Left ventricle myocardium inferior (tissue), 1 donor: ENCODE measurements at places on chromosomes 2 and 18.

DNA sequence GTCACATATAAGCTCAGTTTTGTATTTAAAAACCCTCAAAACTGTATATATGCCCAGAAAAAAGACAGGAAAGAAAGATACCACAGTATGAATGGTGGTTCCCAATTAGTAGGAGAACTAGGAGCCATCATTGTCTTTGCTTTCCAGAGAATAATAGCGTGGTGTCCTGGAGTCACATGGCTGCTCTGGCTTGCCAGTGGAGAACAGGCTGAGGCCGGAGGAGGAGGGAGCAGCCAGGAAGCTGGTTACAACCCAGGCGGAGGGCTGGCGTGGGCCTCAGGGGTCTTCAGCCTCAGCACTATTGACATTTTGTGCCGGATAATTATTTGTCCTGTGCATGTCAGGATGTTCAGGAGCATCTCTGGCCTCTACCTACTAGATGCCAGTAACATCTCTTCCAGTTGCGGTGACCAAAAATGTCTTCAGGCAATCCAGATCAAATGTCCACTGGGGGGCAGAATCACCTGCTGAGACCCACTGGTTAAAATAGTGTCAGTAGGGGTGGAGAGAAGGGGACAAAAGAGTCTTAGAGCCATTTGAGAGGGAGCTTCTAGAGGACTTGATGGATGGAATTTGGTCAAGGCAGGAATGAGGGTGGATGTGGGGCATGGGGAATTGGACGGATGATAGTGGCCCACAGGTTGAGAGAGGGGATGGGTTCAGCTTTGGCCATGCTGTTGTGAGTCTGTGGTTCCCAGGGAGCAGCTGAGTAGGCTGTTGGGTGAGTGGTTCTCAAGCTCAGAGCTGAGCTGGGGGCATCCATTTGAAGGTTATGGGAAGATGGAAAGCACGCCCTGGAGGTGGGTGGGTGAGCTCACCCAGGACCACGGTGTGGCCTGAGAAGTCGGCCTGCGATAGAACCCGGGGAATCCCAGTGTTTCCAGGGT is 144.9 kb downstream of the AGAP1 start:
- H3K4me1 ChIP-seq = peaks cover 55% of the 10 kb centered on the region
- no peaks in the 10 kb centered on the region for H3K36me3 ChIP-seq
- H3K27me3 ChIP-seq = no peaks in the 10 kb centered on the region
- H3K4me3 ChIP-seq = no peak overlapping the region

DNA sequence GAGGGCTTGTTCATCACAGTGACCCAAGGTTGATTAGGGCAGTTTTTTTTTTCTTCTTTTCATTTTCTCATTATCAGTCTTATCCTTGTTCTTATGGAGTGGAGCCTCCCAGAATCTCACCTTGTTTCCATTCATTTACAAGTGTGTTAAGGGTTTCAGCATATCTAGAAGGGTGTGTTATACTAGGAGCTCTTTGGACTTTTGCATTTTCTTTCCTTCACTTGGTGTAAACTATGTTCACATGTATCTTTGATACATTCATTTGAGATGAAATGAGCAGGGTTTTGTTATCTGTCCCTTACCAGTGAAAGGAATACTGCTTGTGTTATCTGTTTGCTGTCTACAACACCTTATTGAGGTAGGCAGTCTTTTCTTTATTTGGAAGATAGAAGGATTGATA is 96.7 kb downstream of the WDR7 start:
- peaks cover 31% of the 10 kb centered on the region for H3K4me1 ChIP-seq
- no peak overlapping the region for H3K27ac ChIP-seq
- no peak overlapping the region for H3K4me3 ChIP-seq

GRCh38 chr2:239274391-239275043 is 126.3 kb downstream of the HDAC4 start:
- no peak for DNase-seq
- no peaks in the 10 kb centered on the region for H3K27me3 ChIP-seq
- no peaks in the 10 kb centered on the region for H3K36me3 ChIP-seq
- H3K4me3 ChIP-seq = peak overlapping the region; percentile 49

DNA sequence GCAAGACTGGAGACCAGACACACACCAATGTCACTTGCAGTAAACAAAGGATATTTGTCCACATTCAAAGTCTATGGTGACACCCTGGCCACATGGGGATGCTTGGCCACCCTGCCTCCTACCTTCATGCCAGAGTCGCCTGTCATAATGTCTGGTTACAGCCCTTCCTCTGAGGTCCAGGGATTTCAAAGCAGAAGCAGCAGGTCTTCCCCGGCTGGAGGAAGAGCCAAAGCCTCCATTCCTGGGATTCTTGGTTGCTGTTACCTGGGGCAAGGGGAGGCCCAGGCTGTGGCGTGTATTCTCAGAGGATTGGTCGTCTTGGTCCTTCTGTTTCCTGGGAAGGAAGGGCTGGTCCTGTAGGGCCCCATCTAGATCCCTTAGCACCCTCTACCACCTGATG is 2.3 kb upstream of the ALPP start:
- H3K27ac ChIP-seq = no peak overlapping the region
- H3K36me3 ChIP-seq = no peaks in the 10 kb centered on the region
- DNase-seq = no peak
- no peaks in the 10 kb centered on the region for H3K4me1 ChIP-seq

GRCh38 chr18:68445136-68445535 is 269.8 kb downstream of the TMX3 start:
- no peaks in the 10 kb centered on the region for H3K4me1 ChIP-seq
- no peaks in the 10 kb centered on the region for H3K36me3 ChIP-seq
- H3K27me3 ChIP-seq = no peaks in the 10 kb centered on the region
- H3K4me3 ChIP-seq = no peak overlapping the region

GRCh38 chr2:224407241-224407701 is 5.4 kb upstream of the FAM124B start:
- H3K4me1 ChIP-seq = peaks cover 23% of the 10 kb centered on the region
- H3K27ac ChIP-seq = peak overlapping the region; percentile 64
- no peaks in the 10 kb centered on the region for H3K27me3 ChIP-seq
- H3K4me3 ChIP-seq = no peak overlapping the region

GRCh38 chr18:498931-499775 is 1.3 kb downstream of the COLEC12 start:
- H3K4me1 ChIP-seq = peaks cover 22% of the 10 kb centered on the region
- DNase-seq = no peak
- peak overlapping the region; percentile 3 for H3K27ac ChIP-seq
- H3K4me3 ChIP-seq = peak overlapping the region; percentile 61

- peak overlapping the region; percentile 66 for H3K27ac ChIP-seq
- peak overlapping the region; percentile 38 for H3K4me3 ChIP-seq
- no peaks in the 10 kb centered on the region for H3K36me3 ChIP-seq
- H3K4me1 ChIP-seq = peaks cover 82% of the 10 kb centered on the region
These were observed 159.3 kb upstream of the STK17B start for GRCh38 chr2:196330645-196331044.

DNA sequence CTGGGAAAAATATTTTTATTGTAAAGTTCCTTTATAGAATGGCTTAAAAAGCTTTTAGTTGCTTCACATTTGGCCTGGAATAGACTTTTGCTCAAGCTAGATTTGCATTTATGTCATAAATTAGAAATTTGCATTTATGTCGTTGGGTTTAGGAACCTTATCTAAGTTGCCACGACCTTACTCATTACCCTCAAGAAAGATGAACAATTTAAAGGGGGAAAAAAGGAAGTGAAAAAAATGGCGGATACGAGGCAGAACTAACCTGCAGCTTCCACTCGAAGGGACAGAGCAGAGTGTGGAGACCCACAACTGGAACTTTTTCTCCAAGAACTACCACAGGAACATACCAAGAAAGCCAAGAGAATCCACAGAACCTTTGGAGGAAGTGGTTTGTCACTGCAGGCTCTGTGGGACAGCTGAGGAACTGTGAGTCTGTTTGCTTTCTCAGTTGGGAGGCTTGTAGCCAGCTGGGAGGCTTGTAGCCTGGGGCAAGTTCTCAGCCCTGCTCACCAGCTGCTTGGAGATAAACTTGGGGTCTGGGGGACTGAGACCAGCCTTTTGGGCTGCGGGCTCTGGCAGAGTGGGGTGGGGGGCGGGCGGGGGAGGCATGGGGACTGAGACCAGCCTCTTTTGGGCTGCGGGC is 349.9 kb upstream of the MEIS1 start:
- no peak overlapping the region for H3K27ac ChIP-seq
- H3K36me3 ChIP-seq = no peaks in the 10 kb centered on the region
- H3K27me3 ChIP-seq = peaks cover 43% of the 10 kb centered on the region

- no peaks in the 10 kb centered on the region for H3K36me3 ChIP-seq
- no peaks in the 10 kb centered on the region for H3K27me3 ChIP-seq
- no peak for DNase-seq
- H3K27ac ChIP-seq = no peak overlapping the region
- no peak overlapping the region for H3K4me3 ChIP-seq
These were observed 217.9 kb upstream of the PID1 start for GRCh38 chr2:229489016-229489415.

GRCh38 chr2:78476619-78477229 is 548.8 kb upstream of the REG3G start:
- H3K27me3 ChIP-seq = no peaks in the 10 kb centered on the region
- no peaks in the 10 kb centered on the region for H3K4me1 ChIP-seq
- H3K36me3 ChIP-seq = no peaks in the 10 kb centered on the region
- no peak overlapping the region for H3K4me3 ChIP-seq

GRCh38 chr2:110877031-110877827 is 144.9 kb downstream of the ACOXL start:
- H3K27me3 ChIP-seq = peaks cover 20% of the 10 kb centered on the region
- no peak overlapping the region for H3K4me3 ChIP-seq
- DNase-seq = no peak
- H3K4me1 ChIP-seq = no peaks in the 10 kb centered on the region
- no peaks in the 10 kb centered on the region for H3K36me3 ChIP-seq
- H3K27ac ChIP-seq = no peak overlapping the region

DNA sequence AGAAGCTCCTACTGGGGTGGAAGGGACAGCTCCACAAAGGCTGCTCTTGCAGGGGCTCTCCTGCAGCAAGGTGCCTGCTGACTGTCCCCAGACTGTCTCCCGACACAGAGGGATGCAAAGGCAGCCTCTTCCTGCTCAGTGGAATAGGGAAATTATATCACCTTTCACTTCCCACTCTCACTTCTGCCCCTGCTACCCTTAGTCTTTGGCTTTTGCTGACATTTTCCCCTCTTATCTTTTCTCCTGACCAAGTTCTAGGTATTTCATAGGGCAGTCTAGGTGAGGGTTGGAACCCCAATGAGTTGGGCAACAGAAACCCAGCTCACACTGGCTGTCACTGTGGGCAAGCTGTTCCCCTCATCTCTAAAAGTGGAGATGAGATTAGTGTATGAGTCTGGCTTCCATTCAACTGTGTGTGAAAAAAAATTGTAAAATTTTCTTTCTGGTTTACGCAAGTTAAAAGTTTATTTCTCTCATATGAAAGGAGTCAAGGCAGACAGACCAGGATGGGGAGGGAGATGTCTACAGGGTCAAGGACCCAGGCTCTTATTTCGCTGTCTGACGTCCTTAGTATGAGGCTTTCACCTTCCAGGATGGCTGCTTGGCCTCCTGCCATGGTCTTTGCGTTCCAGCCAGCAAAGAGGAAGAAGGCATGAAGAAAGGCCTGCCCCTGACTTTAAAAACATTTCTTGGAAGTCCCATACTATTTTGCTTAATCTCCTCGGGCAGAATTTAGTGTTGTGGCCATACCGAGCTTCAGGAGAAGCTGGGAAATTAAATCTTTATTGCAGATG is 7.5 kb upstream of the MOCOS start:
- no peaks in the 10 kb centered on the region for H3K27me3 ChIP-seq
- H3K4me3 ChIP-seq = no peak overlapping the region

DNA sequence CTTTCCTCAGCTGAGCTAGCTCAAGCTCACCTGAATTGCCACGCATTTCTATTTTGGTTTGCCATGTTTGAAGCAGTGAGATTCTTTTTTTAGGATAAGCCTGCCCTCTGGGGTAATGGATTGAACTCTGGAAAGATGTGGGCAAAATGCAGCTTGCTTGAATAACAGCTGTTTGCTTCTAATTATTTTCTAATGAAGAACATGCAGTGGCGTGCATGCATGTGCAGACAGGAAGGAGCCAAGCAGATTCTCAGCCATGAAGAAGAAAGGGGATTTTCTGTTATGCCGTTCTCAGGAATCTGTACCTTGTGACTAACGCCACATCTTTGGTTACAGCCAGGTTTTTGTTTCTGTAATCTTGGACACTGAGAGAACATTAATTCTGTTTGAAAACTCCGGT is 171.2 kb downstream of the ANTXR1 start:
- peaks cover 10% of the 10 kb centered on the region for H3K4me1 ChIP-seq
- no peak for DNase-seq
- H3K36me3 ChIP-seq = peaks cover 16% of the 10 kb centered on the region
- no peak overlapping the region for H3K27ac ChIP-seq

- H3K4me1 ChIP-seq = no peaks in the 10 kb centered on the region
- no peaks in the 10 kb centered on the region for H3K36me3 ChIP-seq
- H3K27me3 ChIP-seq = peaks cover 16% of the 10 kb centered on the region
- DNase-seq = no peak
- H3K27ac ChIP-seq = no peak overlapping the region
These were observed 74.4 kb downstream of the SOX11 start for GRCh38 chr2:5766561-5766960.

- H3K4me3 ChIP-seq = no peak overlapping the region
- no peaks in the 10 kb centered on the region for H3K36me3 ChIP-seq
- H3K27me3 ChIP-seq = no peaks in the 10 kb centered on the region
- no peaks in the 10 kb centered on the region for H3K4me1 ChIP-seq
- H3K27ac ChIP-seq = no peak overlapping the region
- no peak for DNase-seq
These were observed 195.5 kb upstream of the ACVR2A start for GRCh38 chr2:147649286-147649685.

- no peak for DNase-seq
- peaks cover 22% of the 10 kb centered on the region for H3K4me1 ChIP-seq
- no peak overlapping the region for H3K4me3 ChIP-seq
- no peaks in the 10 kb centered on the region for H3K36me3 ChIP-seq
These were observed 69.1 kb downstream of the ACKR3 start for GRCh38 chr2:236638707-236639106.

DNA sequence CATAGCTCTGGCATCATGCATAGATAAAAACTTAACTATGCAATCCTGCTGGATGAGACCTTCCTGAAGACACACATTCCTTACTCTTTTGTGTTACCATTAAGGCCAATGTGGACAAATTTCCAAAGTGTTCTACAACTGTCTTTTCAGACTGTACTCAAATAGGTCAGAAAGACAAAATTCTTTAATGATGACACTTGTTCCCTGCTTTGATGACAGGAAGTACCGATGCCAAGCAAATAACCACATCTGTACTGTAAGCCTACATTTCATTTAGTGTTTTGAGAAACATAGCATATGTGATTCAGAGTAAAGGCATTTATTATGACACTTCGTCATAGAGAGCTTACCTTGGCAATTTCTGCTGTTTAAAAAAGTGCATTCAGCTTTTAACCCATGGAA is 55.0 kb downstream of the PMAIP1 start:
- H3K4me1 ChIP-seq = peaks cover 5% of the 10 kb centered on the region
- no peak overlapping the region for H3K4me3 ChIP-seq
- no peak for DNase-seq
- no peak overlapping the region for H3K27ac ChIP-seq

DNA sequence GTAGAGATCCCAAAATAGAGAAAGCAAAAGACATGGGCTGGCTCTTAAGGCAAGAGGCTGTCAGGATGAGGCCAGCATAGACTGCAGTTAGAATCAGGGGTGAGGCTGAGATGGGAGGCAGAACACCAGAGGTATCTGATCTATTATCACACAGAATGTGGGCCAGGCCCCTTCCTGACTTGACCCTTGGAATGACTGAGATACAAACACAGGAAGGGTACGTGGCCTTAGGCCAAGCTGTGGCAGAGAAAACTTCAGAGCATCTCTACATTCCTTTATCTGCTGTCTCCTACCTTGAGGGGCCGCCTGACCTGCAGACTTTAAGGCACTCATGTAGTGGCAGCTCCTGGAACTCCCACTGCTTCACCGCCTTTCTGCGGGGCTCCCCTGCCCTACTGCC is 28.4 kb downstream of the TMEM17 start:
- H3K27ac ChIP-seq = peak overlapping the region; percentile 81
- peaks cover 61% of the 10 kb centered on the region for H3K4me1 ChIP-seq
- no peaks in the 10 kb centered on the region for H3K36me3 ChIP-seq
- DNase-seq = no peak
